ENCODE measurements at places on chromosomes 4 and X. TPM values are rescaled to one million over a fixed set of nuclear protein-coding genes. Genes with fewer than 3 reads are reported as not detected.

GRCh38 chr4:46648088-46648744 is 258.3 kb upstream of the GABRA2 start:
- DNase-seq, result peak; percentile 1

XAGE2 gene
- total RNA-seq, result not detected

GPR78 gene
- total RNA-seq, result 1.0 TPM

NSDHL gene
- total RNA-seq, result 16.7 TPM

MSX1 gene
- total RNA-seq, result 1.3 TPM

Measured in fibroblast of lung (primary cell).